Heart left ventricle (tissue), 16 donors: ENCODE measurements at places on chromosomes 13 and 19.

DNA sequence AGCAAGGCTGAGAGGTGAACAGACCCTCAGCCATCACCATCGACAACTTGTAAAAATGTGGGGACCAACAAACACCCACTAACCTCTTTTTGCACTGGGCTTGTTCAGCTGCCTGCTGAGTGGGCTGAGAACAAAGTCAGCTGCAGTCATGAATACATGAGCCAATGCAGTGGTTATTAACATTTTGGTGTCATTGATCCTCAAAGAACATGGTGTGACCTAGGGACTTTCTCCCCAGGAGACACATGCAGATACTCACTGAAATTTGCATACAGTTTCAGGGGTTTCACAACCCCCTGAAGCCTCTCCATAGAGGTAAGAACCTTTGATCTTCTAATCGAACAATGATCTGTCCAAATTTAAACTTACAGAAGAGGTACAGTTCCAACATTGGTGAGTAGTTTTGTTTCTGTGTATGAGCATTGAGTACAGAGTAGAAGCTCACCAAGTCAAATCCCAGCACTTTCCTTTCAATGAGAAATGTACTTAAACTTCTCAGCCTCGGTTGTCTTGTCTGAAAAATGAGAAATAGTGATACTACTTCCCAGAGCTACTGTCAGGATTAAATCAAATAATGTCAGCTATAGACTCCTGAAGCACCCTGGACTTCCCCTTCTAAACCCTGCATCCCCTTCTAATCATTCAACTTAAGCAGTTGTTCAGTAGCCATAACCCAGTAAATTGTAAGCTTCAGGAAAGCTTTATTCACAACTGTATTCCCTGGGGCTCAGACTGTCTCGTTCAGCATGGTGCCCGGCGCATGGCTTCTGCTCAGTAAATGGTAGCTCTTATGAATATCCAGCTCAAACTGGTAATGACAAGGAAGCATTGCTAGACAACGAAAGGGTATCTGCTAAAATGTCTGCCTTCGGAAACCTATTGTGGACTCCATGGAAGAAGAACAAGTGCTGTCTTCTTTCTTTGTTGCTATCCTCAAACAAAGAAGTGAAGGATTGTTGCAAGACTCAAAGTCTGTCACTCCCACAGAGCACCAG, 148.7 kb downstream of the FOXO1 start:
- no peak for DNase-seq

DNA sequence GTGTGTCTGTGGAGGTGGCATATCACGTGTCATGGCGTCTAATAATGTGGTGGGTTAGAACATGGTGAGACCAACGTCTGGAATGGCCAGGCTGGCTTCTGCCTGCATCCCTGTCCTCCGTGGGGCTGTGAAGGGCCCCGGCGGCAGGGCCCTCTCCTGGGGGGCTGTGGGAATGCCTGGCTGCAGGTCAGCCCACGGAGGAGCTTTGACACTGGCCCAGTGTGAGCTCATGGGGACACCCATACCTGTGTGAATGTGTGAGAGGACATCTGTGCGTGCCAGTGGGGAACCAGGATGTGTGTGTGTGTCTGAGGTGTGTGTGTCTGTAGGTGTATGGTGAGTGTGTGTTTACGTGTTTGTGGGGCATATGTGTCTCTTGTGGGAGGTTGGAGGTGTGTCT, 300.1 kb downstream of the TEX29 start:
- no peak for DNase-seq

DNA sequence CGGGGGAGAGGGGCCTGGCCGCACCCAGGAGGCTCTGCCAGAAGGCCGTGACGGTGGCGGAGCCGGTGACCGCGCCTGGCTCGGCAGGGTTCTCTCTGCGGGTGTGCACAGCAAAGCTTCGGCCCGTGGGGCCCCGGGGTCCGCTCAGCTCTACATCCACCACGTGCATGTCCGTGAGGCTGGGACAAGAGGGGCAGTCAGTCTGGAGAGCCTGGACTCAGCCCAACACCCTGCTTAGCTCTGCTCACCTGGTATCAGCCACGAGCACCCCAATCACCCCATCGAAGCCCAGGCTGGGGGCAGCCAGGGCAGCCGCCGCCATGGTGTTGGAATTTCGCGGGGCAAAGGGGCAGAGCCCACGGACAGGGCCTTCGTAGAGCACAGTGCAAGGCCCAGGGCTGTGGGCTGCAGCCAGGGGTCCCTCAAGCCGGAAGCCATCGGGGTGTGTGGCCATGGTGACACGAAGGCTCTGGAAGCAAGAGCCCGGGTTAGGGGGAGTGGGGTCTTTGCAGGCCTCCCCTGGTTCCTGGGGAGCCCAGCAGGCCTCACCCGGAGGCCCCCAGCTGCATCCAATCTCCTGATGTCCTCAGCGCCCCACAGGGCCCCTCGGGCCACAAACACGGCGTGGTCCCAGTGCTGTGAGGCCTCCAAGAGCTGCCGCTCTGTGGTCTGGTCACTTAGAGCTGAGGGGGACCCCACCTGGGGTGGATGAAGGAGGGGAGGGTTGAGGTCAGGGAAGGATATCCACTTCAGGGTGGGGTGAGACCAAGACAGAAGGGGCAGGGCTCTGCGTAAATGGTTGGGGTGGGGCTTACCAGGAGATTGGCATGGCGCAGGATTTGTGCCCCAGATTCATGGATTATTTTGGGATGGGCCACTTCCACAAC, 1.4 kb downstream of the ASPDH start:
- peak; percentile 51 for DNase-seq

GRCh38 chr13:76993021-76993420, 1.1 kb downstream of the CLN5 start:
- DNase-seq: no peak

GRCh38 chr13:106103779-106104178, 431.7 kb downstream of the EFNB2 start:
- no peak for DNase-seq

- no peak for DNase-seq
Measured at GRCh38 chr13:77653301-77653700, 44.2 kb upstream of the SLAIN1 start.

DNA sequence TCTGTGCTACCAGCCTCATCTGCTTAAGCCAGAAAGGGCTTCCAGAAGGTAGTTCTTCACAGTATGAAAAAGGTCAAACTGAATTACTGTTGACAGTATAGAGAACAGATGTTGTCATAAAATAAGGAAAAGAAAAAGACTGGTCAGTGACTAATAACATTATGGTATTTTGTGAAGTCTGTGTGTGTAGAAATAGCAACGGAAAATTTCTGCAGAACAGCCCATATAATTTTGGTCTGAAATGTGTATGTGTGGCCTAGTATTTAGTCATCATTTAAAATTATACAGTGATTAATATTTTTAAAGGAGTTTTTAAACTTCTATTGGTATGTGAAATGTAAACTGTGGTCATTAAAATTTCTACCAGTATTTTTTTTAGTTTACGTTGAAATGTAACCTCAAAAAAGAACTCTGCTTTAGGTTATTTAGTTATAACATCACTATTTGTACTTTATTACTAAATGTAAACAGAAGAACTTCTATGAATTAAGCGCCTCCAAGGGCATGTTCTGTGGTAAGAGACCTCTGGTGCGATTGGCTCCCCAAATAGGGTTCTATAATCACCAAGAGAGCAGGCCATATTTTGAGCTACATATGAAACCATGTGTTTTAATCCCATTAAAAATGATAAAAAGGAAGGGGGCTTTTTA, 3.3 kb upstream of the GPR183 start:
- no peak for DNase-seq

DNA sequence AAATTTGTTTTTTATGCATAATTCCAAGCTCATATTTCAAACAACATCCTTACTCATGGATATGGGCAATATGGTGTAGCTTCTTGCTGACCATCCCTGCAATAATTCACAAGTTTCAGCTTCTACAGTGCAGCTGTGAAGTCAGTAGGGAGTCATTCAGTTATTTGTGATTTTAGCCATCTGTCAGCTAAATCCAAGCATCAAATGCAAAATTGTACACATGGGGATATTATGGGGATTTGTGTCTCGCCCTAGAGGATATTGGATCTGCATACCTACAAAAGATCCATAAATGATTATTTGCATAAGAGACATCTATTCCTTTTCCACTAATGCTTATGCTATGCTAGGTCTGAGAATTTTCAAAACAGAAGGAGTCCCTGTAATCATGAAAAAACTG, 217.9 kb upstream of the SLITRK5 start:
- DNase-seq: no peak

DNA sequence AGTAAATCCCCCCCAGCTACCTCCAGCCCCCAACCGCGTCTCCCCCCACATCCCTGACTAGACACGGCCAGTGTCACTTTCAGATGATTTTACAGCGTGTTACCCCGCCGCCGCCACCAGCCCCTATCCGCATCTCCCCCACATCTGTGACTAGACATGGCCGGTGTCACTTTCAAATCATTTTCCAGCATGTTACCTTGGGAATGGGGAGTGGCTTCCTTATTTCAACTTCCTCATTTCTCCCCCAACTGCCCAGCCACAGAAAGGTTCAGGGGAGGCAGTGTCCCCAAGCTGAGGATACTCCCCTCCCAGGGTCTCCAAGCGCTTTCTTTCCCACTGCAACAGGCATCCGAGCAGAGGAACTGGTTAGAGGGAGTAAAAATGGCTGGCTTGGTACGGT, 18.4 kb downstream of the ADGRL1 start:
- DNase-seq: no peak

GRCh38 chr19:41426952-41427646, at the start of gene B3GNT8:
B3GNT8 (minus strand) TSS chr19:41427374; CDS start chr19:41426778, 596 bp downstream.
- peak; percentile 93 for DNase-seq

GRCh38 chr19:18091217-18091608, 4.5 kb upstream of the IL12RB1 start:
- DNase-seq: peak; percentile 67

DNA sequence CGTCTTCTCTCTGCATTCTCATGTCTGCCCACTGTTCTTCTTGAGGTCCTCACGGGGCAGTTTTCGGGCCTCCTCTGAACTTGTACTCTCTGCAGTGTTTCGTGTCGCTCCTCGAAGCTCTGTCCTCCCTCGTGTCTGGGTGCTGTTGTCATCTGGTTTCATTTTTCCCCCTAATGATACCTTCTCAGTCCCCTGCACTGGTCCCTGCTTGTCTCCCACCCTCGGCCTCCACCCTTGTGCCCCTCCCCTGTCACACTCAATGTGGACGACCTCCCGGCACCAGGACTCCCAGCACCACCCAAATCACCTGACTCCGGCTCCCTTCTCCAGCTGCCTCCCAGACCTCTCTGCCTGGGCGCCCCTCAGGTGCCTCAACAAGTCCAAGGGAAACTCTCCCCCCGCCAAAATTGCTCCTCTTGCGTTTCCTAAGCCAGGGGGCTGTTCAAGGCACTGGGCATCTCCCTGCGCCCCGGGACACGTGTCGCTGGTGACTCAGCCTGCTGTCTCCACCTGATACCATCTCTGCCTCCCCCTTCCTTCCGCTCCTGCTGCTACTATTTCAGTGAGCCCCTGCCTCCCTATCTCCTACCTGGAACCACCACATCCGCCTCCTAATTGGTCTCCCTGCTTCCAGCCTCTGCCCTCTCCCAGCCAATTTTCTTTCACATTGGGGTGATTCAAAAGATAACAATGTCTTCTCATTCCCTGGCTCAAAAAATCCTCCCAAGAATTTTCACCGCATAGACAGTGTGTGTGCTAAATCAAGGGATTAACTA, 49.5 kb downstream of the RFX2 start:
- DNase-seq: no peak

DNA sequence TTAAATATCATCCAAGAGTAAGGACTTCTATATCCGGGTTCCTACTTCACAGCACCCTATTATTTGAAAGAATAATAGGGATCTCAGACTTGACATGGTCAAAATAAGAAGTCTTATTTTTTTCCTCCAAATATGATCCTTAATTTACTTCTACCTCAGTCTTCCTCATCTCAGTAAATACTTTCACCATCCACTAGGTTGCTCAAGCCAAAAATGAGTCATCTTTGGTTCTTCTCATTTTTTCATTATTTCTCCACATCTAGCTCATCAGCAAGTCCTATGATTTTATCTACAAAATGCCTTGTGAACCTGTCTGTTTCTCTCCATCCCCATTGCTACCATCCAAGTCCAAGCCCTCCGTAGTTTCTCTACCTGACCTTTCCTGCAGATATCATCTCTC, 121.9 kb upstream of the GJB6 start:
- DNase-seq: no peak

- DNase-seq: no peak
Measured at GRCh38 chr19:16118489-16119033, 6.9 kb downstream of the RAB8A start.

- no peak for DNase-seq
Measured at GRCh38 chr19:49459388-49459787, 6.4 kb downstream of the ALDH16A1 start.

DNA sequence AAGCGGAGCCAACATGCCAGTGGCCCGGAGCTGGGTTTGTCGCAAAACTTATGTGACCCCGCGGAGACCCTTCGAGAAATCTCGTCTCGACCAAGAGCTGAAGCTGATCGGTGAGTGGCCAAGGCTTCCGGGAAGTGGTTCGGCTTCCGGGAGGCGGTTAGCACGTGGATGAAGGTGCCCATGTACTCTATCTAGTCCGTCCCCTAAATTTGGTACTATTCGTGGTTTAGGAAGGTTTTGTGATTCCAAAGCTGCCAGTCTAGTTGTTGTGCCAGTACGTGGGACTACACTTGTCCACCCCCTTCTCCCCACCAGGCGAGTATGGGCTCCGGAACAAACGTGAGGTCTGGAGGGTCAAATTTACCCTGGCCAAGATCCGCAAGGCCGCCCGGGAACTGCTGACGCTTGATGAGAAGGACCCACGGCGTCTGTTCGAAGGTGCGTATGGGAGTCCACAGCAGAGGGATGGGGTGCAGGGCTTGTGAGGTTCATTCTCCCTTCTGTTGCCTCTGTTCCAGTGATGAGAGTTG, 579 bp downstream of the RPS9 start:
- no peak for DNase-seq

DNA sequence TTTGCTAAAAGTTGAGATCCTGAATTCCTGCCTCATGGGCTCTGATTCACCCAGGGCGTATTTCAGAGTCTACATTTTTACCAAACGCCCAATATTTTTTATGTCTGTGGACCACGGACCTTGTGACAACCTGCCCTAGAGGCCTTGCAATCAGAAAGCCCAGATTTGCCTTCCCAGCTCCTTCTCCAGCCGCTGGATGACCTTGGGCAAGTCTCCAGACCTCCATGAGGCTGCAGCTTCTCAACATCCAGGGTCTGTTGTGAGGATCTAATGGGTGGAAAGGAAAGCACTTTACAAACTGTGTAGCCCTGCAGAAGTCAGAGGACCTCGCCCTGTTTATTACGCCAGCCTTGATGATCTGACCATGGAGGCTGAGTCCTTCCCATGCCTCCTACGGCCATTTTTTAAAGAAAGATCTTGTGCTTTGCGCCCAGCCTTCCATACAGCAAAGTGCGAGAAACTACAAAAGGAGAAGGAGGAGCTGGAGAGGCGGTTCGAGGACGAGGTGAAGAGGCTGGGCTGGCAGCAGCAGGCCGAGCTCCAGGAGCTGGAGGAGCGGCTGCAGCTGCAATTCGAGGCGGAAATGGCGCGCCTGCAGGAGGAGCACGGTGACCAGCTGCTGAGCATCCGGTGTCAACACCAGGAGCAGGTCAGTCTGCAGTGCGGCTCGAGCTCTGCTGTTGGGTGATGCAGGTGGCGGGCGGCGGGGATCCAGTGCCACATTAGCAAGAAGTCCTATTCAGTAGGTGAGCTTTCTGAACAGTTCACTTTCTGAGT, 115.6 kb downstream of the SLC7A1 start:
- DNase-seq: no peak

GRCh38 chr13:109366525-109366924, 419.9 kb downstream of the IRS2 start:
- no peak for DNase-seq

GRCh38 chr13:33213797-33214196, 71.8 kb downstream of the STARD13 start:
- no peak for DNase-seq
